ENCODE measurements at places on chromosomes 4 and X. TPM values are rescaled to one million over a fixed set of nuclear protein-coding genes. Genes with fewer than 3 reads are reported as not detected.

DGAT2L6 gene
- not detected for total RNA-seq

GRCh38 chr4:163194593-163194992 lies 27.9 kb upstream of the NAF1 start:
- DNase-seq = no peak

- no peak for DNase-seq
Observed at GRCh38 chr4:89298155-89298554, 9.4 kb downstream of the GPRIN3 start.

- no peak for DNase-seq
Observed at GRCh38 chr4:14178421-14178820, 550.9 kb upstream of the BOD1L1 start.
